Bronchial epithelial cell (primary cell): ENCODE measurements at places on chromosomes 7 and 10.

DNA sequence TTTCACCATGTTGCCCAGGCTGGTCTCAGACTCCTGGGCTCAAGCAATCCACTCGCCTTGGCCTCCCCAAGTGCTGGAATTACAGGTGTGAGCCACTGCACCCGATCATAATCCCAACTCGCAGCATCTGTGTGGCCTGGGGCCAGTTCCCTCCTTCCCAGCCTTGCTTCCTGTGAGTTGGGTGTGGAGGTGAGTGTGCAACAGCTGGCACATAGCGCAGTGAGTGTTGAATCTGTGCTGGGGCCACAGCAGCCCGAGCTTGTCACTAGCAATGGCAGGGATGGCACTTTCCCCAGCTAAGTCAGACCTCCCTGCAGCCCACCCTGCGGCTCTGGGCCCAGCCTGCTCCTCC, 12.2 kb downstream of the TMEM184A start:
- DNase-seq, result peak; percentile 53

- peak; percentile 91 for DNase-seq
These were observed 1303.2 kb upstream of the LRRTM3 start for GRCh38 chr10:65622608-65623007.

DNA sequence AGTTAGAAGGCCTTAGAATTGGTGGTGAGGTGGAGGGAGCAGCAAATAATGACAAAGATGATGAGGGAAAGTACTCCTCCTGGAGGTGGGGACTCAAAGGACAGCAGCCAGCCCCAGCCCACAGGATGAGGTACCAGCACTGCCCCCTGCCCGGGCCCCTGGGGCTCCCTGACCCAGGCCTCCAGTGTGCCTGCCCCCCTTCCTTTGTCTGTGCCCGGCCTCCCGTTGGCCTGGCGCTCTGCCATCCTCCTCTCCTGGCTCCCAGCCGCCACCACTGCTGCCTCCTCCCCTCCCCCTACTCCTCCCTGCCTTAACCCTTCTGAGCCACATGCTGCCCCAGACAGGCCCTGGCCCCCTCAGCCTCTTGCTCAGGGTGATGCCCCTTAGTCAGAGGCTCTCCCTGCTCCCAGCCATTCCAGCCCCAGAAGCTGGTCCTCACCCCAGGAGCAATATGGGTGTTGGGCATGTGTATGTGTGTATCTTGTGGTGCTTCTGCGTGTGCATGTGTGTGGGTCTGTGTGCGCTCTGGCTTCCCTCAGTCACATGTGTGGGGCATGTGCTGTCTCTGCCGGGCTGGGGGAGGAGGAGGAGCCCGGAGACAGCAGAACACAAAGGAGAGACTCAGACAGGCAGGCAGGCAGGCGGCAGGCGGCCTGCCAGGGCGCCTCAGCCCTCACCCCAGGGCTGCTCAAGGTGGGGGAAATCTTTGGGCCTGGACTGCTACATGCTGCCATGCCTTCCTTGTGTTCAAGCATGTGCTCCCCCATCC, 2.6 kb downstream of the LDB1 start:
- DNase-seq, result peak; percentile 56

DNA sequence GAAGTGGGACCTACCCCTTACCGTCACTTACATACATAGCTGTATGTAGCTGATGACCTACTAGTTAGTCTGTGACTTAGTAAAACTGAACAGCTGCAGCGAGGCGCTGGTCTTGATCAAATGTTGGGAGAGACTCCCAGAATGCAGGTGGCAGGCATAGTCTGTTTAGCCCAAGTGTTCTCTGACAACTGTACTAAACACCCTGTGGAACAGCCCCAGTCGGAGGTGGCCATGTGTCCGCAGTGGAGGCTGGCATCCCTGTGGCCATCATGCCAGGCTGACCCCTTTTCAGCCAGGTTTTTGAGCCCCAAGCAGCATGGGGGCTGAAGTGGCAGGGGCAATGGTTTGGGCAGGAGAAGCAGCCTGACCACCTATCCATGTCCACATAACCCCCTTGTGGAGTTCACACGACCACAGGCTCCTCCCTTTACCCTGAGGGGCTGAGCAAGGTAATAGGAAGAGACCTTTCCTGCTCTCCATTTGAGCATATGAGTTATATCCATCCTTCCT, 7.2 kb downstream of the ADCY1 start:
- no peak for DNase-seq

DNA sequence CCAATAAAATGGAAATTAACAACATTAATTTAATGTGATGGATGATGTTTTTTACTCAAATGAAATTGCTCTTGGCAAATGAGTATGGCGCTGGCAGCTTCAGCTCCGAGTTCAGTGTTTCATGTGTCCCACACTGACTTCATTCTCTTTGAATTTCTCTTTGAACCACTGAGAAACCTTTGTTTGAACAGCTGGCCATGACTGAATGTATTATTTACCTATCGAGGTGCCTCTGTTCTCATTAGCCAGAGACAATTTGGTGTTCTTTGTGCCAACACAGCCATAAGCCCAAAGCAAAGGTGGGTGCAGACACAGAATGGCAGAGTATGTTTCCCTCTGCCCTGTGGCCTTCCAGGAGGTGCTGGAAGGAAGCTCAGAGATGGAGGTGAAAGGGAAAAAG, 42.1 kb downstream of the TMEM178B start:
- no peak for DNase-seq

DNA sequence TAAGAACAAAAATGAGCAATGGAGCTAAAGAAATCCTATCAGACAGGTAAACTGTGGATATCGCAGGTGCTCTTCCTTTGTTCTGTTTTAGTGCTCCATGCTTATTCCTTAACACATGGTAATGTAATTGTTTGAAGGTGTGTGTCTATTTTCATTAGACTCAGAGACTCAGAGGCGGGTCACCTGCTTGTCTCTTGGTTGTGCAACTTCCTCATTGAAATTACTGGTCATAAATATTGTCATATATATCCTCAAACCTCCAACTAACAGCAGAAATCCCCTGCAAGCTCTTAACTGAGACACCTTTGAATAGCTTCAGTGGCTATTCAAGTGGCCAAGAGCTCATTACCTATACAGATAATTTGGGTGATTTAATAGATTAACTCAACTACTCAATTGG, 177.2 kb downstream of the PTN start:
- no peak for DNase-seq

DNA sequence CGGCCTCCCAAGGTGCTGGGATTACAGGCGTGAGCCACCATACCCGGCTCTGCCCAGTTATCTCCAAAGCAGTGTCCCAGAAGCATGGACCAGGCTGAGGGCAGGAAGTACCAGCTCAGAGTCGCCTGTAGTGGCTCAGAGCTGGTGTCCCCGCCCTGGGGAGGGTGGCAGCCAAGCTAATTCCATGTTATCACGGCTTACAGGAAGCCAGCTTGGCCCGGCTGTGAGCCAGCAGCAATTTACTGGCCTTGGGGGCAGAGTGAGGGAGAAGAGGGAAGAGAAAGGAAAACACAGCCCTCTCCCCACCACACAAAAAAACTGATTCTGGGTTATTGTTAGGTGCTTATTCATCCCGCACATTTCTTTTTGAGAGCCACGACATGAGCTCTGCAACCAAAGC, 88.1 kb downstream of the HIP1 start:
- no peak for DNase-seq

DNA sequence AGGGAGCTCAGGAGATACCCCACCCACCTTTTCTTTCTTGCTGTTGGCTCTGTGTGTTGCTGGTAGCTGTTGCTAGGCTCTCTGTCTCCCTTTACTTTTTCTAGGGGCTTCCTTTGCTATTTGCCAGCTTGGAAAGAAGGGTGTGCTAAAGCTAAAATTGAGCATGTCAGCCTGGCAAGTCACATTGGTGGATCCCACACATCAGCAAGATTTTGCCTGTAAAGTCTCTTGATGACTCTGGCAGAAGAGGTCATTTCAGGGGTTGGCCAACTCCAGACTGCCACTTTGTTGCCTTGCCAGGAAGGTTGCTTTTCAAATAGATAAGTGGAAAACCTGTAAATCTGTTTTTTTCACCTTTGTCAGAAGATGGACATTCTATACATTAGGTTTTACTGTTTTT, 9.9 kb downstream of the CCNY start:
- no peak for DNase-seq

GRCh38 chr7:94912085-94912484, 4.7 kb downstream of the PPP1R9A start:
- DNase-seq, result no peak
